Muscle of leg (tissue), 16 donors: ENCODE measurements at places on chromosomes 4 and X. TPM values are rescaled to one million over a fixed set of nuclear protein-coding genes. Genes with fewer than 3 reads are reported as not detected.

BCORL1 gene
- 4.3 TPM for total RNA-seq

TMEM31 gene
- 0.18 TPM for total RNA-seq

TEX13B gene
- not detected for total RNA-seq

ART3 gene
- 26.0 TPM for total RNA-seq

UGT2B17 gene
- not detected for total RNA-seq

ZXDB gene
- total RNA-seq = 4.6 TPM

CENPVL1 gene
- not detected for total RNA-seq

EIF2S3 gene
- total RNA-seq = 144 TPM

TEX13D gene
- total RNA-seq = 0.04 TPM

H2BW2 gene
- total RNA-seq = not detected

TEC gene
- total RNA-seq = 0.40 TPM

MBNL3 gene
- 9.8 TPM for total RNA-seq

IL2 gene
- total RNA-seq = not detected

JADE3 gene
- total RNA-seq = 2.7 TPM
